Cortex of kidney (tissue), 1 donor: ENCODE measurements at places on chromosomes 2 and 18.

DNA sequence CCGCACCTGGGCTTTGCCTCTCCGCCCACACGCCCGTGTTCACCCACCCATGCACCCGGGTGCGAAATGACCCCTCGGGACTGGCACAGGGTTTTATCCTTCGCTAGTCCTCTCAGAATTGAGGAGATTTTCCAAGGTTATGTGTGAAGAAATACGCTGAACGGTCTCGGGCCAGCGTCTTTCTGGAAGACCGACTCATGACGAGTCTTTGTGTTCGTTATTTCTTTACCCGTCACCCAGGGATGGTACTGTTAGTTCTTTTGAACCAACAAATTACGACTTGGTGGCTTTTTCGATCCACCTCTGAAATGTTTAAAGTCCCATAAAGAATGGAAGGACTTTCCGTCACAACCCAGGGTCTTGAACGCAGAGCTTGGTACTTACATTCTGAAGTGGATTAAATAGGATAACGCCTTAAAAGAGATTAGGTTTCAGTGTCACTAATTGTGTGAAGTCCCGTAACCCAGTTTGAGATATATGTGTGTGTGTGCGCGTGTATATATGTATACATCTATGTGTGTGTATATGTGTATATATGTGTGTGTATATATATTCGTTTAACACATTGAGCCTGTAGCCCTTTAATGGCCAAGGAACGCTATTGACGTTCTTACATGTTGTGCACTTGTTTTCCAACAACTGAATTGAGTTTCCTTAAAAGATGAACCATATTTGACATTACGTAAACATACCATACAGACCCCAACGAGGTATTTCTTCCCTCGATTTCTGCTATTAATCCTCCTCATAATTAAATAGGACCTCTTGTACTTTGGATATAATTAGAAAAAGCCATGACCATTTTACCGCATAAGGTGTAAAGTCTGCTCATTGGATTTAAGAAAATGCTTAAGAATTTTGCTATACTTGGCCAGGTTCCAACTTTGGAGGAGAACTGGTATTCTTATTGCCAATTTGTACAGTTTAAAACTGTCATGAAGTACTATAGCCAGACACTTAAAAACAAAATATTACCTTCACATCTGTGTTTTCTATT, 889 bp downstream of the ZC3H15 start:
- no peak for DNase-seq

- DNase-seq, result no peak
Observed at GRCh38 chr2:13006426-13006825, 289.7 kb downstream of the TRIB2 start.

DNA sequence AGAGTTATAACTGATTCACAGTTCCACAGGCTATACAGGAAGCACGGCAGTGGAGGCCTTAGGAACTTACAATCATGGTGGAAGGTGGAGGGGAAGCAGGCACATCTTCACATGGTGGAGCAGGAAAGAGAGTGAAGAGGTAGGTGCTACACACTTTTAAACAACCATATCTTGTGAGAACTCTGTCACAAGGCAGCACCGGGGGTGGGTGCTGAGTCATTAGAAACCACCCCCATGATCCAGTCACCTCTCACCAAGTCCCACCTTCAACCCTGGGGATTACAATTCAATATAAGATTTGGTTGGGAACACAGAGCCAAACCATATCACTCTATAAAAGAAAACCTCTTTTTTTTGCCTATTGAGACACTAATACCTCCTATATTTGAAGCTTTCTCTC, 1108.5 kb upstream of the CDH2 start:
- DNase-seq, result no peak

- DNase-seq, result no peak
Observed at GRCh38 chr2:11227595-11227994, 72.3 kb downstream of the SLC66A3 start.

GRCh38 chr2:43508209-43508608, 87.6 kb downstream of the THADA start:
- no peak for DNase-seq

DNA sequence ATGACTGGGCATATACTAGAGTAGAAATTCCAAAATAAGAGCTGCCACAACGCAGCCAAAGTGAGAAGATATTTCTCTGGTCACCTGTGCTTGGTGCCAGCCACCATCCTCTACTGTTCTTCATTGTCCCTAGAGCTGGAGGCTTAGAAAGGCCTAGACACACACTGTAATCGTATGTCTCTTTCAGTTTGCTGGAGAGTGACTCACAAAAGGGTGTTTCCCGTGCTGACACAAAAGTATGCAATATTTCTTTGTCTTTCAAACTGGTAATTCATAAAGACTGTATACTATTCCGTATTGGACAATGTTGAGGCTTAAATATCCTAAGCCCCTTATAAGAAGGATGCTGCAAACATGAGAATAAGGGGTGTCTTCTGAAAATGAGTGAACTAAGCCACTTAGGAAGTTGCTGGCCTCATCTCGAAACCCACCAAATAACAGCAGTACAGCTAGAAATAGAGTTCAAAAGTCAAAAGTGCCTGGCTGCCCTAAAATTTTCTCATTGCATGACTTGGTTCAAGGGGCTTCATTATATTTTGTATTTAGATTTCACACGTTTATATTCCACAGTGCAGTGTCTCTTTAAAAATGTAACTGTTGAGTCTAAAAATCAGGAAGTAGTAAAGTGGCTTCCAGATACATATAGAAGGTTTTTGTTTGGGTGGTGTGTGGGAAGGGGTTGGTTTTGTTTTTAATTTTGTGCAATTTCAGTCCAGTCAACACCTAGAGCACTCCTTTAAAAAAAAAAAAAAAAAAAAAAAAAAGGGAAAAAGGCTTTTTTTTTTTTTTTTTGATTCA, 601.1 kb downstream of the ARHGAP15 start:
- DNase-seq, result no peak

DNA sequence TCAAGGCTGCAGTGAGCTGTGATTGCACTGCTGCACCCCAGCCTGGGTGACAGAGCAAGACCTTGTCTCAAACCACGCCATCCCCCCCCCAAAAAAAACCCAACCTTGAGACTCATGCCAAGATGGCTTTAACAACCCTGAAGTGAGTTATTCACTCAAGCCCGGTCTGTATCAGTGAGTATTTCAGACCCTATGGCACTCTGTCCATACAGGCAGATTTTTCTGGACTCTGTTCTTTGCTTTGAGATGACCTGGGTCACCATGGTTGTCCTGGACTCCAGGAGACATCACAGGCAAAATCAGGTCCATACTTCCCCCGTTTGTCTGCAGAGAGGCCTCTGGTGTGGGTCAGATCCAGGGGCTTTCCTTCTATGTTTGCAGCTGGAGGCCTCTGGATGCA, 91.7 kb downstream of the TGOLN2 start:
- no peak for DNase-seq

- DNase-seq, result no peak
Observed at GRCh38 chr2:28698545-28698944, 53.1 kb upstream of the PPP1CB start.

DNA sequence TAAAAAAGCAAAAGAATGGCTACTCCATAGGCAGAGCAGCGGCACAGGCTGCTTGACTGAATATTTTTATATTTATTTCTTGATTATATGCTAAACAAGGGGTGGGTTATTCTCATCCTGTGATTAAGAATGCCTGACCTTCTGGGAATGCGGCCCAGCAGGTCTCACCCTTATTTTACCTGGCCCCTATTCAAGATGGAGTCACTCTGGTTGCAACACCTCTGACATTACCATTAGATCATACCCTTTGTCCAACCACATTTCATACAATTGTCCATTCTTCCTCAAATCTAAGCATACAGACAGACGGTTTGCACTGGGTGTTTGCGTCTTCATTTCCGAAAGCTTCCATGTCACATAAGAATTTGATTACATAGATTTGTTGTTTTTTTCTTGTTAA, 168.2 kb downstream of the GALNT1 start:
- DNase-seq, result no peak

GRCh38 chr18:35905436-35905835, 67.0 kb upstream of the RMP24 start:
- DNase-seq, result no peak

DNA sequence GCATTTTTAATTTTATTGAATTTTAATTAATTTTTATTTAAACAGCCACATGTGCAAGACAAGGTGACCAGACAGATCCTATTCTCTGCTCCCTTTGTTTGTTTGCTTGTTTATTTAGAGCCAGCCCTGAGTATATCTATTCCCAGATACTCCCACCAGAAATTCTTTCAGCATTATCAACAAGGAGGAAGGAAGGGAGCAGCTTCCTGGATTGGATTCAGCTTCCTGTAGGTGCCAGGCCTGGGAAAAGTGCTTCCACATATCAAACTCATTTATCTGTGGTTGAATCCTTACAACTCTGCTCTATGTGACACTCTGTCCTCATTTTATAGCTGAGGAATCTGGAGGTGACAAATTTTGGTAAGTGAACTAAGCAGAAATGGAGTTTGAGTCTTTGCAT, 60.5 kb upstream of the KLF7 start:
- DNase-seq, result no peak
